CD4-positive, alpha-beta memory T cell (primary cell): ENCODE measurements at places on chromosomes 11 and 22.
A peak's percentile ranks its signal among the peaks of the same experiment; 100 is the strongest.

- DNase-seq = no peak
These were observed 6.7 kb upstream of the VSIG10L2 start for GRCh38 chr11:125939081-125939521.

DNA sequence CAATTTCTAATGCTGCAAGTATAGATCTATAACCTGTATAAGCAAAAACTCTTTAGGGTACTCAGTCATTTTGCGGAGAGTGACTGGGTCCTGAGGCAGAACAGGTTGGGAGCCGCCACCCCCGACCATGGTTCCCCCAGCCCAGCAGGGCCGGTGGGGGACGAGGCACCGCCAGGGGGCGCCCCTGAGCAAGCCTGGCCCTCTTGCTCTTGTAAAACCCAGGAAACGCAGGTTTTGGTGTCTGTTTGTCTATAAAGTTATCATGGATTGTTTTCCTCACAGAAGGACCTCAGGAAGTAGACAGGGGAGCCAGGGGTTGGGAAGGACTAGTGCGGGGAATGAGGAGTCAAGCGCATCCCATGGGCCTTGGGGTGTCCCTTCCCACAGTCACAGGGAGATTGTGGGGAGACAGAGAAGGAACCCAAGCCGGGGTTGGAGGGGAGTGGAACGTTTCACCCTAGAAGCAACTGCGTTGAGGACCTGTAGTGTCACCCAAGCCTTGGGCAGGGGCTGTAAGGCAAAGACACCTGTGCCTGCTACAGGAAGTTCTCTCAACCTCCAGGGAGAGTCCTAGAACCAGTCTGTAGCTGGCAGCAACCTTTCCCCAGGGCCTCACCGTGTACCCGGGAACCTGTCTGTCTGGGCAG is 26.4 kb downstream of the KCTD17 start:
- peak; percentile 85 for DNase-seq

DNA sequence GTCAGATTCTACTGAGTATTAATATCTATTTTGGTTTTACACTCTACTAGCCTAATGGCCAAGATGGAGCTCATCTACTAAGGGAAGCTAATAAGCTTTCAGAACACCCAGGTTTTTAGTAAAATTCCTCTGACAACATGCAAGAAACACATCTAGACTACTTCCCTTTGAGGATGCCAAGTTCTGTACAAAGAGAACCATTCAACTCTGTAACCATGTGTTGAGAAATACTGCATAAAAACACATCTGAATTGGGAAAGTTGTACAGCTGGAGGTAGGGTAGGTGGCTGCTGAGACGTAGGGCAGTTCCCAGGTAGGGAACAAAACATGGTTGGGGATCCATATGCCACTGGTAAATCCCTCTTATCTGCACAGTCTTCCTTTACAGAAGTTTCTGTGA is 66.2 kb downstream of the SC5D start:
- DNase-seq = no peak

DNA sequence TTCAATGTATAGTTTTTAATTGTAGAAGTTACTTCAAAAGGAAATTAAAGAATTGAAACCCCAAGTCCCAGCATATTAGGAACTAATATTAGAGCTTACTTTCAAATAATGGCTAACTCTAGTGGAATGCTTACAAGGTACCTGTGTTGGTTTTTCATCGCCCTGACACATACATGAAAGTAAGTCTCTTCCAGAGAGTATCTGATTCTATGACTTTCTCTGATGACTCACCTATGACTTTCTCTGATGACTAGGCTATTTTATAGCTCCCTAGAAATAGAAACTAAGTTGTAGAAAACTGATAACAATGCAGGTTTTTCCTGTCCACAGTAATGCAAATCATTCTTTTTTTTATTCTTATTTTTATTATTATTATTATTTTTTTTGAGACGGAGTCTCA is 33.6 kb upstream of the MMP7 start:
- DNase-seq = no peak

DNA sequence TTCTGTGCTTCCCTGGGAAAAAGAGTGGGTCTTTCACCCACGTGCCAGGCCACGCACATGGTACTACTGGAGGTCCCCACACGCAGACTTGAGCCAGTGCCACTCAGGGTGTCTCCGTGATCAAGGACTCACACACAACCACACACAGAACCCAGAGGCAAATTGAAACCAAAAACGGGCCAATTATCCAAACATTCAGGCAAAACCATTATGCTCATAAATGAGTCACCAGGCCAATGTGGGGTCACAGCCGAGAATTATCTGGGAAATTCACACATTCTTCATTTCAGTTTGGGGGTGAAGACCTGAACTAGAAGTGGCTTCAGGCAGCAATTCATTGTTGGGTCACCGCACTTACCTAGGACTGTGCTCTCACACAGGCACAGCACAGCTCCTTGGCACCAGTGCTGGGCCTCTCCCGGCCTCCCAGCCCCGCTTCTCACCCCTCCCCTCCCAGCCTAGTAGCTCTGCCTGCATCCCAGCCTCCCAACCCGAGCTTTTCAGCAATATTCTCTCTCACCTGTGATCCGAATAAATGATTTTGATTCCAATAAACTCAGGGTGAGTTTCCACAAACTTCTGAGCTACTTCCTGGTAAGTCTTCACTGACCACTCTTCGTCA is 28.0 kb downstream of the ADA2 start:
- no peak for DNase-seq

DNA sequence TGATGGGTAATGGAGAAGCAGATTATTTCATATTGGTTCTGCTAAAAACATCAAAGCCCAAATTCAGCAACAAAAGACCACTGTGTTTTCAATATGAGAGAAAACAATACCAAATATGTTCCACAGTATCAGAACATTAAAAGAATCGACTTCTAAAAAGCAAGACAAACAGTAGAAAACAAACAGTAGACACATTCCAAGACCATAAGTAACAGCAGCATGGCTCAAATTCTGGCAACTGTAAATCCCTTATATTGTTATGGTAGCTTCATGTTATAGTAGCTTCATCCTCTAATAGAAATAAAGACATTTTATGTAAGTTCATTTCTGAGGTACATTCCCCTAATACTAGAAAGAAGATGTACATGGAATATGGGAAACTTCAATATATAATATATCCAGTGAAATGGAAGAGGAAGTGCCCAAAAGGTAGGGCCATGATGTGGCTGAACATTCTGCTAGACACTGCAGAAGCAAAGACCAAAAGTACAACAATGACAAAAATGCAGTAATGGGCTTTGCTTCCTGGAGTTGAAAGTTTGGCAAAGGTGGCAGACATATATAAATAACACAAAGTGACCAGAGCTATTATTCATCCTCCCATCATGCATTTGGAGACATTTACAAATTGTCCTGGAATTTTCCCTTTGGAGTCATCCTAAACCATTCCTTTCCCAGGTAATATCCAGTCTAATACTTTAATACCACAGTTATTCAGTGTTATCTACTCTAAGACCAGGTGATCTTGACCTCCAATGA is 299.9 kb downstream of the DCDC1 start:
- DNase-seq = no peak

GRCh38 chr22:17957693-17958092 is 66.7 kb downstream of the MICAL3 start:
- DNase-seq = no peak

GRCh38 chr11:118142081-118142480 is 10.5 kb downstream of the SCN4B start:
- no peak for DNase-seq

GRCh38 chr11:63534895-63535461 is 1.6 kb upstream of the PLAAT4 start:
- DNase-seq = no peak

DNA sequence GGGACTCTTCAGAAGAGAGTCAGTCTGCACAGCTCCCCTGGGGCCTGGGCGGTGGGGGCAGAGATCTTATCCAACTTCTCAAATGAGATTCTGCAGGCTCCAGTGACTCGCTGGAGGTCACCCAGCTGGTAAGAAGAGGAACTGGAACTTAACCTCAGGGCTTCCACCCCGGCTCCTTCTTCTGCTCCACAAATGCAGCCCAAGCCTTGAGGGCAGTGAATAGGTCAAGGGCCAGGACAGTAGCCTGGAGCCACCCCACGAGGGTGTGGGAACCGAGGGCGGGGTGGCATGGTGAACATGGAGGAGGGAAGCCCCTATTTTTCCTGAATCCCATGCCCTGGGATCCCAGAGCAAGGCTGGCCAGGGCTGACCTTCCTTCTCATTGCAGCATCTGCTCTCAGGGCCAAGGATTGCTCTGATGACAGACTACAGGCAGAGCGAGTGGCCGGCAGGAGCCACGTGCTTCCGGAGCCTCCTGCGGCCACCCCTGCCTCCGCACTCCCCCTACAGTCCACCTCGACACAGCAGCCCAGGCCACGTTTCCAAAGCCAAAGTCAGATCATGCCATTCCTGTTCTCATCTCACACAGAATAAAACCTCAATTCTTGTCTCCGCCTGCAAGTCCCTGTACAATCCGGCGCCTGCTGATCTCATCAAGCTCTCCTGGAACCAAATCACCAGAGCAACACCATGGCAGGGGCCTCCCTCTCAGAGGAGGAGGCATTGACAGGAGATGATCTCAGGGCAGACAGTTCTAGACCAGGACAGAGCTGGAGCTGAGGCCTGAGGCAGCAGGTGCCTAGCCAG is 21.1 kb upstream of the UPK3A start:
- no peak for DNase-seq

DNA sequence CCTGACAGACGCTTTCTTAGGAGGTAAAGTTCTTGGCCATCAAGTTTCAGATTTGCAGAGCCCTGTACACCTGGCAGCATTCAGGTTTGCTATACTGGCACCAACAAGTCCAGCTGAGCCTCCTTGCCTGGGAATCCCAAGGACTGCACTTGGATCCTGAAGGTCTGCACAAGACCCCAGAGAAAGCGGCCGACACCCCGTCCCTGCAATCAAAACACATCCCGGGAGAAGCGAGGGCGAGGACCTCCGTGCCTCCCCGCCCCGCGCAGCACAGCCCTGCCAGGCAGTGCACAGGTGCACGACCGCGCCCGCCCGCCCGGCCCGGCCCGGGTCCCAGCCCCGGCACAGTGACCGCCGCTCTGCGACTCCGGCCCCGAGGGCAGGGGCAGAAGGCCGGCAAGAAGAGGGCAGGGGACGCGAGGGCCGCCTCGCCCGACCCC is 559 bp downstream of the MRTFA start:
- DNase-seq = no peak

DNA sequence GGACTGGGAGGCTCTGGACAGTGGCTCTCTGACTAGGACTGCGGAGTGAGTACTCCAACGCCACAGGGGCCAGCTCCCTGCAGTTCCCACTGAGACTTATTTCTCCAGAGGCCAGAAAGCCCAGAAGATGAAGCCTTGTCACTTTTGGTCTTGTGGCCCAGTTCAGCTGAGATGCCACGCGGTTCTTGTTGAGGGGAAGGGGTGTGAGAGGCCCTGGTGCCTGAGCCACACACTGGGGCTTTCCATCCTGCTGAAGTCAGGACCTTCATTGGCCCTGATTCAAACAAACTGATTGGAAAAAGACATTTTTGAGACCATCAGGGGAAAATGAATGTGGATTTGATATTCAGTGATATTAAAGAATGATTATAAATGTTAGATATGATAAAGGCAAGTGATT is 73.6 kb downstream of the UBASH3B start:
- no peak for DNase-seq

GRCh38 chr22:39209756-39210155 is 35.0 kb downstream of the PDGFB start:
- no peak for DNase-seq

DNA sequence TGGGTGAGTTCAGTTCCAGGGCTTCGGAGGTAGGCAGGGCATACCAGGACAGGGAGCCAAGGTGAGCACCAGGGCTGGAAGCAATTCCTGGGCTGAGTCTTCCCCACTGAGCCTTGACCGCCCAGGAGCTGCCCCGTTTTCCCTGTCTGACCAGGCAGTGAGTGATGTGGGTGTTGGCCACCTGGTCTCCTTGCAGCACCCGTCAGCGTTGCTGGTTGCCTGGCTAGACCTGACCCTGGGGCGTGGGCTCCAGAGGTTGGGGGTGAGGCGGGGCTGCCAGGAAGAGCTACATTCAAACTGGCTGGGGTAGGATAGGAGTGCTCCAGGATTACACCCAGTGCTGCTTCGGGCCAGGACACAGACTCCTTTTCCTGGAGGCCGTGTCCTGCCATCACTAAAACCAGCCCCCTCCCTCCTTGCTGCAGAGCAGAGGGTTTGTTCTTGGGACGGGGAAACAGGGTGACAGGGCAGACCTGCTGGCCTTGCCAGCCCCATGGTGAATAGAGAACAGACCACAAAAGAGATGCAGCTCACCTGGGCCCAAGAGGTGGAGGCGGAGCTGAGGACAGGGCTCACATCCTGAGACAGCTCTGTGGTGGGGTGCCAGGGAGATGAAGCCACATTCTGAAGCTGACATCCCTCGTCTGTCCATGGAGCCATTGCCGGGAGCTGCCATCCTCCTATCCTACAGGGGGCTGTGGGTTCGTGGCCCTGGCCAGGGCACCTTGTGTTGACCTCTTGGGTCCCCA is 14.2 kb downstream of the INCENP start:
- no peak for DNase-seq

- DNase-seq = no peak
These were observed 11.2 kb downstream of the SMPD1 start for GRCh38 chr11:6401464-6401863.

- DNase-seq = no peak
These were observed 2.7 kb downstream of the MAJIN start for GRCh38 chr11:64969209-64969608.

- no peak for DNase-seq
These were observed 15.6 kb downstream of the SIAE start for GRCh38 chr11:124657904-124658303.

- DNase-seq = no peak
These were observed 208.1 kb downstream of the DBX1 start for GRCh38 chr11:19952116-19952605.

GRCh38 chr11:132278801-132279574 is 908.6 kb downstream of the NTM start:
- DNase-seq = no peak

- DNase-seq = no peak
These were observed 64.2 kb upstream of the SLC22A12 start for GRCh38 chr11:64526795-64527194.

- no peak for DNase-seq
These were observed 126.8 kb downstream of the PHF21B start for GRCh38 chr22:44883011-44883421.

- no peak for DNase-seq
These were observed 148.1 kb downstream of the DYNC2H1 start for GRCh38 chr11:103257360-103257759.
